Peyer's patch (tissue), 4 donors: ENCODE measurements at places on chromosomes 6 and 20.

DNA sequence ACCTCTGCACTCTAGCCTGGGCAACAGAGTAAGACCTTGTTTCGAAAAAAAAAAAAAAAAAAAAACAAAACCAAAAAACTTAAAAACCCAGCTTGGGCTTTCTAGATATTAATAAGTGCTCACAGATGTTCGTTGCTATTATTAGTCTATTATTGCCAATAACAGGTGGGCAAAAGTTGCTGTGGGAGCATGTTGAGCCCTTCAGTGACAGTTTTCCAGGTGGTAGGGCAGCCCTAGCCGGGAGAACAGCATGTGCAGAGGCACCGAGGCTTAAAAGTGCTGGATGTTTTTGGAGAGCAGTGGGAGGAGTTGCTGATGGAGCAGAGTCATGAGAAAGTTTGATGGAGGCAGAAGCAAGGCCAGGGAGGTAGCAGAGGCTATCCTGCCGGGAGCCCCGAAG, 4.4 kb downstream of the PPP1R16B start:
- no peak for DNase-seq

DNA sequence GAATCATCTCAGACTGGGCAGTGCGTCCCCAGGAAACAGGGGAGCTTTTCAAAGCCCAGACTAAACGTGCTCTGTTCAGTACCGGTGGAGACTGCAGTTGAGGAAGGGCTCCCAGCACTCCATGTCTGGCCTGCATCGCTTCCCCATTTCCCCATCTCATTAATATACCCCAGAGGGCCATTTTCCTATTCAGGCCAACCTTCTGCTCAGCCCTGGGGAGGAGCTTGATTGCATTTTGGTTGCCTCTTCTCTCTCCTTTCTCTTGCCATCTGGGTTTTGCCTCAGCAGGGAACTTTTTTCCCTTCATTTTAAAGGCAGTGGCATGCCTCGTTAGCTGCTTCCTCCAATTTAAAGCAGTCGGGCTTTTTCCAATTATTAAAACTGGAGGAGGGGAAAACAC, 394.3 kb upstream of the SOX4 start:
- no peak for DNase-seq

DNA sequence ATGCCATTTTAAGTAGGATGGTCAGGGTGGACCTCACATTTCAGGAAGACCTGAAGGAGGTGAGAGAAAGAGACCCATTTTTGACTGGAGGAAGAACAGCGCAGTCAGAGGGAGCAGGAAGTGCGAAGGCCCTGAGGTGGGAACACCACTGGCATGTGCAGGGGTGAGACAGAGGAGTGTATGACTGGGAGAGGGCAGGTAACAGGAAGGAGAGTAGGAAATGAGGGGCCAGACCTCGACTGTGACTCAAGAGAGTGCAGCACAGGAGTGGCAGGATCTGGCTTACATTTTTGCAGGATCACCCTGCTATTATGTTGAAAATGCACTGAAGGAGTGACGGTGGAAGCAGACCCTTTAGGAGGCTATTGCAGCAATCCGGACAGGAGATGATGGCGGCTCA, 117.7 kb upstream of the CDYL start:
- DNase-seq: no peak

GRCh38 chr20:631101-631500, 21.0 kb upstream of the TCF15 start:
- DNase-seq: no peak

GRCh38 chr20:47781632-47782031, 3.6 kb downstream of the SULF2 start:
- DNase-seq: no peak

GRCh38 chr6:133542056-133542821, 301.1 kb downstream of the EYA4 start:
- no peak for DNase-seq

GRCh38 chr6:106823732-106824351, 150.7 kb downstream of the CD24 start:
- DNase-seq: no peak

DNA sequence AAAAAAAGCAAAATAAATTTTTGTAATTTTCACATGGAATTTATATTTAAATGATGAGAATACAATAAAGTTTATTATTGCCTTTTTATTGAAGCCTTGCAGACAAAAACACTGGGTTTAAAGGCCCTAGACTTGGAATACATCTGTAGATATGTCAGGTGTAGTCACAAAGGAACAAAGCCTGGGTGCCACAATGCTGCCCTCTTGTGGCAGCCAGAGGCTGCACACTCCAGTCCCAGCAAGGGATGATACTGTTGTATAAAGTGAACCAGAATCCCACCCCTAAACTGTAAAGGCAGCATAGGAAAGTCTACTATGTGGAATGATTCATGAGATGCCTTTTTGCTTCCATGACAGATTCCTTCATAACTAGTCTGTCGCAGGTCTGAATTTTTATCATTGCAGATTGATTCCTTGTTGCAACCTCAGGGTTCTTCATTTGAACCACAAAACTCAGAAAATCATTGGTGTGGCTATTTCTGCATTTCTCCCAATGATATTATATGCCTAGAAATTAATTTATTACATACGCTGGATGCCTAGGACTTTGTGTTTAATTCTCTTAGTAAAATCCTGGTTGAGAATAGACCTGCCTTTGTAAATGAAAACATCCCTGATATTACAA, 37.0 kb downstream of the MAK start:
- DNase-seq: peak; percentile 37

GRCh38 chr6:168300975-168301647, 18.5 kb downstream of the DACT2 start:
- DNase-seq: no peak

DNA sequence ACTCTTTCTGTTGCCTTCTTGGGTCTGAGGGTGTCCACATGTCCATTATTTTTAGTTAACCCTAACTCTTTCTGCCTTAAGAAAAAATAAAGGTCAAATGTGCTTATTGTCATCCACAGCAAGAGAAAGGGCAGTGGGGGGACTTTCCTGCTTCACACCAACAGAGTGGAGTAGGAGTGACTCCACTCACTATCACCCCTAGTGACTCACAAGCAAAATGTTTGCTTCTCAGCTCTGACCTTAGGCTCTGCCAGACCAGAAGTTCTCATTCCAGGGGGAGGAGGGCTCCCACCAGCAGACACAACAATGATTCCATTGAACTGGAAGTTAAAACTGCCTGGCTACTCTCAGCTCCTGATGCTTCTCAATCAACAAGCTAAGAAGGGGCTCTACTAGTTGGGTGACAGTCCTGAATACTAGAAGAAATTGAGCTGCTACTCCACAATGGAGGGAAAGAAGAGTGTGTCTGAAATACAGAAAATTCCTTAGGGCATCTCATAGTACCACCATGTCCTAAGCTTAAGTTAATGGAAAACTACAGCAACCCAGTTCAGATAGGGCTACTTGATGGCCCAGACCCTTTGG, 83.9 kb upstream of the AFDN start:
- no peak for DNase-seq

GRCh38 chr6:129059650-129060049, 176.7 kb downstream of the LAMA2 start:
- DNase-seq: no peak
